ENCODE measurements at places on chromosomes 1 and 21.

- DNase-seq: no peak
Observed at GRCh38 chr1:43274804-43275180, 5.0 kb downstream of the TMEM125 start.

DNA sequence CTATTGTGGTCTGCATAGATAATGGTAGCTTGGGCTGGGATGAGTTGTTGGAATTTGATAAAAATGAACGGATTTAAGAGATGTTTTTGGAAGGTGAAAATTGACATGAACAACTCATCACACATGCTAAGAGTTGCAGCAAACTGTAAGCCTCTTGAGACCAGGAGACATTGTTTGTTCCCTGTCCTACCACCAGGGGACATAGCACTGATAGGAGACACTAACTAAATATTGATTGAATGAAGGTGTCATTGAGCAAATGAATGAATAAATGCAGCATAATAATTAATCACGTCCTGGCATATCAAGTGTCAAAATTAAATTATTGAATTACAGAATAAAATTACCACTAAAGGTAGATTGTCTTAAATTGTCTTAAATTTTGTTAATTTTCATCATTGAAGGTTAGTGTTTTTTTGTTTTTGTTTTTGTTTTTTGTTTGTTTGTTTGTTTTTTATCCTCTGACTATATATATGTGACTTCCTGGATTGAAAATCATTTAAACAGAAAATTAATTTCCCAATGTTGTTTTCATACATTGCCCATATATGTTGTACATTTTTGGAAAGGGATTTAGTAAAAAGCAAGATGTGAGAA lies 285.3 kb upstream of the C1orf105 start:
- no peak for DNase-seq

DNA sequence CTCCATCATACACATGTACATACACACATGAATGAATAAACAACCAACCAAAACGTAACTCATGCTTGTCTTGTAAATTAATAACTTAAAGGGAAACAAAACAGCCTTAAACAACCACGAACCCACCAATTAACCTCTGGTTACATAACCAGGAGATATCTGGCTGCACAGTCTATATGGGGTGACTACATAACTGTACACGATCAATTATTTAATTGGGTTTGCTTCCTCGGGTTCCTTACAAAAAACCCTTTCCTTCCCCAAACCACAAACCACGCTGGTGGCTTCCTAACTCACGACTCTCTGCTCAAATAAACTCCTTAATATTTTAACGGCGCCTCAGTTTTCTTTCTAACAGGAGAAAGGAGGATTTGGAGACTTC lies 744 bp downstream of the ZNF670 start:
- DNase-seq: no peak

DNA sequence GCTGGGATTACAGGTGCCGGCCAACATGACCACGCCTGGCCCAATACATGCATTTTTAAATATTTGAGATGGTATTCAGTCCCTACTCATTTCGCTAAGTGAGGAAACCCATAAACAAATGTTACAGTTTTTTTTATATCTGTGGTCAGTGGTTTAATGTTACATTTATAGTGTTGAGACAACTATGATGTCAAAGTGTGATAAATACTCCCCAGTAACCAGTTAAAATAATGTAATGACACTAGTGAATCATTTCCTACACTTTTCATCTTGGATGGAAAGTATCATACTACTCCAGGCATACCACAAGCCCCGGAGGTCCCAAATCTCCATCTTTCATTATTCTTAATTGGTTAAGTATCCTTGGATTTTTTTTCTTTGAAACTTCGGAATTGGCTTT lies 87.5 kb upstream of the KIF26B start:
- DNase-seq: no peak

- no peak for DNase-seq
Observed at GRCh38 chr1:117675907-117676430, 70.1 kb downstream of the TENT5C start.

GRCh38 chr21:20341431-20341830 lies 656.8 kb upstream of the NCAM2 start:
- DNase-seq: no peak

DNA sequence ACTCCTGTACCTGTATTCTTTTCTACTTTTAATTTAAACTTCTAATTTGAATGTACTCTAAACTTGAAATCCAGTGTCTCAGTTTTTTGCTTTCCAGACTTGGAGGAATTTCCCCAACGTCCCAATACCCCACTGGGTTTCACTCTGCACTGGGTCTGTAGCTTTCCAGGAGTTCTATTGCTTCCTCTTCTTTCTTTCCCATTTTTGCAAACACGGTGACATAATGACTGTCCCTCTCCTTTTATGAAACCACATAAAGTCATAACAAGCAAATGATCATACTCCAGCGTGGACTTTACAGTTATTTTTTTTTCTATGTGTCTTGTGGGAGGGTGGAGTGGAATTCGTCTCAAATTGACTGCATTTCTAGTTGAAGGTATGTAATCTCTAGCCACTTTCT lies 97.1 kb downstream of the FASLG start:
- DNase-seq: no peak

GRCh38 chr1:30760596-30761324 lies 3.2 kb upstream of the LAPTM5 start:
- DNase-seq: no peak

- no peak for DNase-seq
Observed at GRCh38 chr1:56644064-56644918, 823 bp upstream of the PRKAA2 start.

DNA sequence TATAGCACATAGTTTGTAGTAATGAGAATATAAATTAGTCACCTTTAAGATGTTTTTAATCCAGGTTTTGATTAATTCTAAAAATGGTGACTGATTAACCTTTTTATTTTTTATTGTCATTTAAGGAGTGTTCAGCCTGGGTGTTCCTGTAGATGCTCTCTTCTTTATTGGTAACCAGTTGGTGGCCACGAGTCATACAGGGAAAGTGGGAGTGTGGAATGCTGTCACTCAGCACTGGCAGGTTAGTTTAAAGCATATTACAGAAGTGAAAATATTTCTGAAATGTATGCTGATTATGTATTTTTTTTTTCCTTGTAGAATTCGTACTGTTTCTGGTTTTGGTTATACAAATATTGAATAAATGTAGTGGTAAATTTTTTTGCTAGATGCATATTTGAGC lies 28.1 kb downstream of the KCTD3 start:
- no peak for DNase-seq

DNA sequence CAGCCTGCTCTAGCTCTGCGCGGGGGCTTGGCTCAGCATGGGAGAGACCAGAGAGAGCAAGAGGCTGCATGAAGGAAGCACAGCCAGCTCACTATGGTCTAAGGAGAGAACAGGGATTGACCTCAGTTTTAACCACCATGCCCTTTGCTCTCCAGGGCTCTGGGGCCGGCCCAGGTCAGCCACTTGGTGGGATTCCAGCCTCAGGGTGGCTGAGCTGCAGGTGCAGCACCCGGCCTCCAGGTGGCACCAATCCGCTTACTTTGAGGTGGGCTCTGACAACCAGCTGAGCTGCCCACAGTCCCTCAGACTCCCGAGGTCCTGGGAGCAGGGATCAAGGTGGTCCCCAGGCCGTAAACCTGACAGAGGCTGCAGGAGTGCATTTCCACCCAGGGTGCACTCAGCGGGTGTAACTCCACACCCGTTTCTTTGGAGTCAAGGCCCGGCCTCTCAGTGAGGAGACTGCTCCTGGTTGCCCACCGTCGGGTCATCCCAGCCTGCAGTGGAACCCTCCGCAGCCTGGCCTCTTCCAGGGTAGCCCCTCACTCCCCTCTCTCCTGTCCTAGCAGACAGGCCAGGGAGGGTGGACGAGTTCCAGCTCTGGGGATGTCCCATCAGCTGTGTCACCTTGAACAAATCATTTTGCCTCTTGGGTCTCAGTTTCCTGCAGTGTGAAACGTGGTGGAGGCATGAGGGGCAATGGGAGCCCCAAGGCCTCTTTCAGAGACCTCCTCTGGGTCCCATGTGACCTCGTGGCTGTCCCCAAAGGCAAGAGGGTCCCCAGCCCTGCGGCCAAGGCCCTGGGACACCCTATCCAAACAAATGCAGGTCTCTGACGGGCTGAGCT lies 607 bp upstream of the LGR6 start:
- no peak for DNase-seq
